KG1 (cell line): ENCODE measurements at places on chromosomes 11 and 22.

- no peak for DNase-seq
These were observed 33.0 kb downstream of the CHID1 start for GRCh38 chr11:877565-877964.

DNA sequence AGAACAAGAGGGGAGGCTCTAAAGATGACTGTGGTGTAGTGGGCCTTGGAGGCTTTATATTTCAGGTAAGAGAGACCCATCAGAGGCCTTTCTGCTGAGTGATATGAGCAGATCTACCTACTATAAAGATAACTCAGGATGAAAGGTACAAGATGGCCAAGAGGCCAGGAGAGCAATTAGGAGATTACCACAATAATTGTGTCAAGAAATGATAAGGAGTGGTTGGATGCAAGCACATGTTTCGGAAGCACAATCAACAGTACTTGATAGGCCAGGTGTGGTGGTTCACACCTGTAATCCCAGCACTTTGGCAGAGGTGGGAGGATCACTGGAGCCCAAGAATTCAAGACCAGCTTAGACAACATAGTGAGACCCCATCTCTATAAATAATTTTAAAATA lies 43.8 kb downstream of the SIK3 start:
- no peak for DNase-seq

DNA sequence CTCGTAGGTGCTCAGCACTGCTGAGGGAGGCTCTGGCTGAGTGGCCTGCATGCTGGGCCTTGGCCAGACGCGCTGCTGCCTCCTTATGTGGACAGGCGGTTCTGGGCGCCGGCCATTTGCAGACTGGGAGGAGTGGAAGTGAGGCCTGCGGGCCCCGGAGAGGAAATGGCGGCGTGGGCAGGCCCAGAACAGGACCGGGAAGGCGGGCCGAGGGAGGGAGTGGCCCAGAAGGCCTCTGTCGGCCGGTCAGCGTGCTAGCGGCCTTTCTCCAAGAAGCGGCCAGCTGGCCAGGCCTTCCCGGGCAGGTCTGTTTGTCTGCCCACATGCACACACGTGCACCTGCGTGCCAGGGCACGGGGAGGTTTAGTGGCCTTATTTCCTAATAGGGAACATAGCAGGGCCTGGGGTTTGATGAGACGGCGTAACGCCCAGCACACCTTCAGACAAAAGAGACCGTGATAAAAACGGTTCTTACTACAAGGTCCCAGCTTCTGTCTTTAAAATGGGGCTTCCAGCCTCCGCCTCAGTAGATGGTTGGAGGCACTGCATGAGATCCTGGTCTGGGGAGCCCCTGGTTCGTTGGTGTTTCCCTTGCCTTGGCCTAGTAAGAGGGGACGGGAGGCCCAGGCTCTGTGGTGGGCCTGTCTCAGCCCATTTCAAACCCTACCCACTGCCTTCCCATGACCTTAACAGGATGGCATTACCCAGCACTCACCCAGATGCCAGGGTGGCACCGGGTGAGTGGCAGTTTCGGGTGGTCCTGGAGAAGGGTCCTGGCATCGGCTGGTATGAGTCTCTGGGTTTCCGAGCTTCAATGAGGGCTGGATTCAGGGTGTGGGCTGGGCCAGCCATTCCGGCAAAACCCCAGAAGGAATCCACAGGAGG lies 65.1 kb upstream of the PPARA start:
- DNase-seq: no peak

DNA sequence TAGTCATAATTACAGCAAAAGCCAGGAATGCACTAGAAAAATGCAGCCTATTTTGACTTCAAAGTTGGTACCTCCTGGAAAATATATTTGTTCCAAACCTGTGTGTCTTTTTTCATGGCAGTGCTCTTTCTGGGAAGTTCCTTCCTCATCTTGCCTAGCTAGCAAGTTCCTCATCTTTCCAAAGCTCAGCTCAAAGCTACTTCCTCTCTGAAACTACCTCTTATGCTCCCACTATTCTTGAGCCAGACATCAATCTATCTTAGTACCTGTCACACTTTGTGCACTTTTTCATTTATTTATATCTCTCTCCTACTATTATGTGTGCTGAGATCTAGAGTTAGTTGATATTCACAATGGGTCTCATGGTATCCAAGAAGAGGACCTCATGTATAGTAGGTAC lies 191.6 kb upstream of the CCDC90B start:
- DNase-seq: no peak

- DNase-seq: no peak
These were observed 33.4 kb downstream of the MRTFA start for GRCh38 chr22:40603088-40603605.

DNA sequence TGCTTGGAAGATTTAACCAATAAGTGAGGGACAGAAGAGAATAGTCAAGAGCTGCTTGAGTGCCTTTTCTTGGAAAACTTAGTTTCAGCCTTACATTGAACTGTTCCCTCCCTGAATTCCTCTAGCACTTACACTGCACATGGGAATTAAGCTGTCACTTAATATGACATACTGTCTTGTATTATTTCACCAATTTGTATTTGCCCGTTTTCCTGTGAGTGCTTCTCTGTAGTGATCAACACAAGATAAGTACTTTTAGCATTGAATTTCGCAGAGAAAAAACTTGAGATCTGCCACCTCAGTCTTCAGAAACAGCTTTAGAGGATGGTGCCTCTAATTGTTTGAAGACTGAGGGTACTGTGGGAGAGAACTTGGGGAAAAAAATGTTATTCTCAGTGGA lies 3.7 kb downstream of the SPCS2 start:
- DNase-seq: no peak

GRCh38 chr22:37533995-37534394 lies 14.8 kb upstream of the CARD10 start:
- no peak for DNase-seq

GRCh38 chr22:37918580-37919270 lies 12.6 kb downstream of the MICALL1 start:
- no peak for DNase-seq

GRCh38 chr11:3614742-3615171 lies 27.0 kb downstream of the ART5 start:
- no peak for DNase-seq

DNA sequence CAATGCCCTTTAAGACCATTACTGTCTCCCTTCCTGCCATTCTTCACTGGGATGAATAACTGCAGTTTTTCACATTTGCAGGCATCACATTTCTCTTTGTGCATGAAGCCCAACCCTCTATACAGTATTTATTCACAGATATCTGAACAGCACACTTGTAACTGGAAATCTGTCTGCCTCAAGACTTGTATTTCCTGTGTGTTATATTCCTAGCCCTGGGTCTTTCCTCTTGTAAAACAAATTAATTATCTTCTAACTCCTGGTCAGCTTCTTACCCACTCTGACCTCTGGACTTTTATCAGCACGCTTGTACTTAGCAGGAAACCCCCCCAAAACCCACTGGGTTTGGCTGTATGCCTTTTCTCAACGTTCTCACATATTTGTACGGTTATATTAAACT lies 2.0 kb downstream of the CSRP3 start:
- DNase-seq: no peak

GRCh38 chr22:24046024-24046423 lies 34.9 kb downstream of the CABIN1 start:
- DNase-seq: no peak

DNA sequence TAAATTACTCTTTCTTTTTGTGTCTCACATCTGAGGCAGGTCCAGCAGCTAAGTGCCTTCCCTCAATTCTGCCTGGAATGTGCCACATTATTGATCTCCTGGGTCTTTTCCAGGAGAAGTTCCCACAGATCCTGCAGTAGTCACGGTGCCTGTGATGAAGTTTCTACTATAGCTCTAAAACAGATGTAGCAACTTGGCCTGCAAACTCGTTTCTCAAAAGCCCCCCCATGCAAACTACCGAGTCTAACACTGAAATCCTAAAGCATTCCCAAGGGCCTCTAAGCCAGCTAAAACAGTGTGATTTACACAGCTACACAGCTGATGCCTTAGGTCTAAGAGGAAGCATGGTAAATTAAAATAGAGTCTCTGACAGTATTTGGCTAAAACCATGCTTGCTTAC lies 54.3 kb downstream of the DDI1 start:
- DNase-seq: no peak

GRCh38 chr11:103433386-103434072 lies 324.3 kb downstream of the DYNC2H1 start:
- no peak for DNase-seq

- no peak for DNase-seq
These were observed 101.7 kb downstream of the SGSM3 start for GRCh38 chr22:40472051-40472450.

DNA sequence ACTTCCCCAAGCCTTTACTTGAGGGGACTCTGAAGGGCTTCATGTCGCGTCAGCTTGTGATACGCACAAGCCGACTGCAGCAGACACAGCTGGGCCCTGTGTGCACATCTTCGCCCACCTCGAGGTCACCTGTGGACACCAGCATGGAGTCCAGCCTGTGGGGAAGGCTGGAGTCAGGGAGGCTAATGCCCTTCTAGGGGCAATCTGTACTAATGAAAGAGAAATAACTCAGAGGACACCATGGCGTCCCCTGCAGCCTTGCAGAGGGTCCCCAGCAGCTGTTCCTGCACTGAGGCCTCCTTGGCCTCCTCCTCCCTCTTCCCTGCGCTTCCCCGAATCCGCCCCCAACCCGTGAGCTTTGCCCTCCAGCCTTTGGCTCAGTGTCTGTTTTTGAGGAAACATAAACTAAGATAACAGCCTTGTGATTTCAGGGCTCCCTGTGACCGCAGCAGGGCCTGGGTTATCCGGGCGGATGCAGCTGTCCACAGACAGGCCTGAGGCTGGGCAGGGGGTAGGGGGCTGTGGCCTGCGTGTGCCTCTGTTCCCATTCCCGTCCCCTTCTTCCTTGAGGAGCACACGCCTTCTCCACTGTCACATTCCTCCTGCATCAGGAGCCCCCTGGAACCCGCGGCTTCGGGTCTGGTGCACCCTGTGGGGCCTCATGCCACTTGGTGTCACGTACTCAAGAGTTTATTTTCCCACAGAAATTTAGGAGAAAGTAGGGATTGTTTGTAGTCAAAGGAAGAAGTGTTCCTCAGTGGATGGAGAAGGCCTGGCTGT lies 25.0 kb downstream of the KRTAP5-5 start:
- no peak for DNase-seq

DNA sequence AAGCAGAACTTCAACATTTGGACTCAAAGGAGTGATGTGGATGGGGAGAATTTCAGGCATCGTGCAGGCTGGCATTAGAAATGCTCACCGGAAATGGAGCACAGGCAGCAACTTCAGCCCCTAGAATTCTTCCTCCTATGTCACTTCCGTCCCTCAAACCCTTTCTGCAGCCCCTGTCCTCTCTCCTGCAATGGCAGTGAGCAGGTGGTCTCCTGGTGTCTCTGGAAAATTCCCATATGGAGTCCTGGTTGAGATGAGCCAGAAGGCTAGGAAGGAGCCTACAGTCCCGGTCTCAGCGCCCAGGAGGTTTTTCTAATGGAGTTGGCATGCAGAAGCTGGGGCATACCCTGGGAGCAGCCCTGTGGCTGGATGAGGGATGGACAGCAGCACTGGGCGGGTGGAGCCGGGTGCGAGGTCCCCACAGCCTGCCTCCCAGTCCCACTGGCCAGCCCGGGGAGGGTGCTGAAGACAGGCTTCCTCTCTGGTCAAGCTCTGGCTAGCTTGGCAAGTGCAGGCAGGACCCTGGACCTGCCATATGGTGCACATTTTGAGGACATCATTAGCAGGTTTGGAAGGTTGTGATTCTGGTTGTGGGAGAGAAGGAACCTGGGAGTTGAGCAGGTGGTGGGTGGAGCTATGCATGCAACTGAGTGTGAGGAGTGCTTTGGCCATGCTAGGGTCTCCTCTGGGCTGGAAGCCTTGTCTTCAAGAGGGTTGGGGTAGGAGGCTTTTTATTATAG lies 59.8 kb upstream of the B3GAT1 start:
- no peak for DNase-seq
